ENCODE measurements at places on chromosomes 11 and 22.

GRCh38 chr11:88695689-88696414, 358.3 kb upstream of the CTSC start:
- DNase-seq: no peak

DNA sequence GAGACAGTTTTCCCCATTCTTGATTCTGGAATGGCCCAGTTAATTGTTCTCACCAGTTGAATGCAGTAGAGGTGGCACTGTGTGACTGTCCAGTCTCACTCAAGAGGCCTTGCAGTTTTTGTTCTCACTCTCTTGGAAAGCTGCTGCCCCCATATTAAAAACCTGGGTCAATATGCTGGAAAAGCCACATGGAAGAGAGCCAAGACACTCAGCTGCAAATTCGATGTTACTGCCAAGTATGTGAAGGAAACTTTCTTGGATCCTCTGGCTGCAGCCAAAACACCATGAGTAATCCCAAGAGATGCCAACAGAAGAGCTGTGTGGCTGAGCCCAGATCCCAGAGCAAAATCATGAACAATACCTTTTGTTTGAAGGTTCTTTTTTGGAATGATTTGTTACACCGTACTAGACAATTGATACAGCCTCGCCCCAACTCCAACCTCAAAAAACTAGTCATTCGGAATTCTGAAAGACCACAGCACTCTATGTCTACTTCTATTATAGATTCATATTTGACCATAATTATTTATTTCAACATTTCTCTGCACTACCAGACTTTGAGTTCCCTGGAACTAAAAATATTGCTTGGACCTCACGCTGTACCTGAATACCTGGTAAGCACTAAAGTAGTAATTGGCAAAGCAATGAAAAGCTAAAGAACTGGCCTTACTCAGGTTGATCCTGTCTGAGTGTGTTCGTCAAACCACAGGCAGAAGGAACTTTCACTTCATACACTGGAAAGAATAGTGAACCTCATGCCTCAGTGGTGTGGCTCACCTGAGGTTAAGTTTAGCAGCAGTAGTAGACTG, 378.8 kb downstream of the ETS1 start:
- no peak for DNase-seq

- no peak for DNase-seq
Measured at GRCh38 chr11:95098826-95099225, 9.2 kb downstream of the ENDOD1 start.

DNA sequence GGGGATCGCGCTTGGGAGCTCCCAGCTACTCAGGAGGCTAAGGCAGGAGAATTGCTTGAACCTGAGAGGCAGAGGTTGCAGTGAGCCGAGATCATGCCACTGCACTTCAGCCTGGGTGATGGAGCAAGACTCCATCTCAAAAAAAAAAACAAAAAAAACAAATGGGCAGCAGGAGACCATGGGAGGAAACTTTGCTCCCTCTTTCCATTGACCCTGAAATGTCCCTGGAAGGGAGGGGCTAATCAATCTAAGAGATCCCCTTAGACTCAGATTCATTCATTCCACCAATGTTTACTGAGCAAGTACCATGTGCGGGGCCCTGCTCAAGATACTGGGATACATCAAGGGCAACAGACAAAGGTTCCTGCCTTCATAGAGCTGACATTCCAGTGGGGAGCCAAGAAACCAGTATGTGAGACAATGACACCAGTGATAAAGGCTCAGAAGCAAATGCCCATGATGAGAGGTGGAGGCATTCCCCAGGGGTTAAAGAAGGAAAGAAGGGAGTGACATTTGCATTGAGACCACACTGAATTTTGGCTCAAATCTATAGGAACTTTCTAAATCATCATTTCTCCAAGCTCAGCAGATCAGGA, 37.7 kb upstream of the TFIP11 start:
- no peak for DNase-seq

DNA sequence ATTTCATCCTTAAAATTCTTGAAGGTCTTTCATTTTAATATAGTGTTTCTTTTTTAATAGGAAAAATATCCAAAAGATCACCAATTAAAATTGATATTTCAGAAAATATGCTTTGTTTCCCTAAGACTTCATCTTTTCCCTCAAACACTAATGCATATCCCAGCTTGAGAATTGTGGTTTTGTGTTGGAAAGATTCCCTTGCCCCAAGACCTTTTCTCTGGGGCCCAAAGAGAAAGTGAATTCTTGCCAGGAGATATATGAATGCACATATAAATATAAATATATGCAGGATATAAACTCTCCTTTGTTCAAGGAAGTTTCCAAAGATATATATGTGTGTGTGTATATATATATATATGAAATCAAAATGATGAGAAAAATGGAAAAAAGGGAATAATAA, 241.2 kb downstream of the FAM76B start:
- no peak for DNase-seq

GRCh38 chr22:50277761-50278160, 7.6 kb upstream of the MAPK11 start:
- DNase-seq: no peak

- no peak for DNase-seq
Measured at GRCh38 chr11:12274056-12274455, 103.3 kb upstream of the PARVA start.

GRCh38 chr11:61815790-61816735, 740 bp downstream of the FADS1 start:
- DNase-seq: no peak

GRCh38 chr11:107202241-107202640, 184.0 kb upstream of the GUCY1A2 start:
- no peak for DNase-seq

DNA sequence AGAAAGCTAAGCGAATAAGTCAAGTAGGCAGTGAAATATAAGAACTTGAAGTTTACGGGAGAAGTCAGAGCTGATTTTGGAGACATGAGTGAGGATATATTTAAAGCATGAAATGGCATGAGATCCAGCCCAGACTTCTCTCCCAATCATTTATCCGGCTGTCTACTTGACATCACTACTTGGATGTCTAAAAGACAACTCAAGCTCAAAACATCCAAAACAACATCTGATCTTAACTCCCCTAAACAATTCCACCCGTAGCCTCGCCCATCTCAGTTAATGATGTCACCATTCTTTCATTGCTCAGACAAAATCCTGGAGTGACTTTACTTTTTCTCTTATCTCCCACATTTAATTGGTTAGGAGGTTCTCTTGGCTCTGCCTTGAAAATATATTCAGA, 44.5 kb downstream of the WEE1 start:
- no peak for DNase-seq

GRCh38 chr11:111465400-111465799, 46.8 kb downstream of the BTG4 start:
- no peak for DNase-seq

- DNase-seq: no peak
Measured at GRCh38 chr11:79963856-79964645, 523.2 kb upstream of the TENM4 start.

- DNase-seq: no peak
Measured at GRCh38 chr11:116835042-116835772, 2.2 kb downstream of the APOA1 start.

GRCh38 chr11:111954154-111954553, 17.0 kb downstream of the DIXDC1 start:
- no peak for DNase-seq

GRCh38 chr22:20243537-20244249, 24.4 kb downstream of the RTN4R start:
- no peak for DNase-seq

GRCh38 chr11:117300773-117301172, 9.6 kb downstream of the BACE1-AS start:
- DNase-seq: no peak

GRCh38 chr11:14783788-14784187, 108.2 kb downstream of the CYP2R1 start:
- DNase-seq: no peak

DNA sequence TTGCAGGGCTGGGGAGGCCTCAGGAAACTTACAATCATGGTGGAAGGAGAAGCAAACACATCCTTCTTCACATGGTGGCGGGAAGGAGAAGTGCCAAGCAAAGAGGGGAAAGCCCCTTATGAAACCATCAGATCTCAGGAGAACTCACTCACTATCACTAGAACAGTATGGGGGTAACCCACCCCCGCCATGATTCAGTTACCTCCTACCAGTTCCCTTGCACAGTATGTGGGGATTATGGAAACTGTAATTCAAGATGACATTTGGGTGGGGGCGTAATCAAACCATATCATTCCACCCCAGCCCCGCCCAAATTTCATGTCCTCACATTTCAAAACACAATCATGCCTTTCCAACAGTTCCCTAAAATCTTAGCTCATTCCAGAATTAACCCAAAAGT, 16.2 kb downstream of the IMMP1L start:
- no peak for DNase-seq

DNA sequence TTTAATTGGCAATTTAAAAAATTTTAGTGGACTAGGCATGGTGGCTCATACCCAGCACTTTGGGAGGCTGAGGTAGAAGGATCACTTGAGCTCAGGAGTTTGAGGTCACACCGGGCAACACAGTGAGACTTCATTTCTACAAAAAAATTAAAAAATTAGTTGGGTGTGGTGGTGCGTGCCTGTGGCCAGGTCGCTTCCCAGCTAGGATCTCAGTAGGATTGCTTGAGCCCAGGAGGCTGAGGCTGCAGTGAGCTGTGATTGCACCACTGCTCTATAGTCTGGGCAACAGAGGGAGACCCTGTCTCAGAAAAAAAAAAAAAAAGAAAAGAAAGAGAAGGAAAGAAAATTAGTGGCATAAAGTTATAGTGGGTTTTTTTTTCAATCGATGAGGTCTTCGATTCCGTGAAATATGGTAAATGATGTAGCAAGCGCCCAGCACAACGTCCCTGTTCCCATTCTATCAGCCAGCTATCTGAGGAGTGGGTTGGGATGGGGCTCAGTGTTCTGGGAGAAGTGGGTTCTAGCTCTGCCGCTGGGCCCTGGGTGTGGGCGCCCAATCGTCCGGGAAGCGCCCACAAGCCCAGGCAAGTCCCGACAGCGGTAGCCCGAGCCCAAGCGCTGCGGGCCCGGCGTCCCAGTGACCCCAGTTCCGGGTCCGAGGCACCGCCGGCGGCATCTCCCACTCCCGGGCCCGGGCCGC, 1.4 kb downstream of the FOSL1 start:
- no peak for DNase-seq

- DNase-seq: no peak
Measured at GRCh38 chr11:3081386-3081751, 24.1 kb upstream of the CARS1 start.

- no peak for DNase-seq
Measured at GRCh38 chr11:120571476-120571875, 59.9 kb downstream of the GRIK4 start.

- DNase-seq: no peak
Measured at GRCh38 chr11:30495437-30495836, 90.7 kb downstream of the MPPED2 start.

GRCh38 chr22:49158741-49159564, 668.7 kb downstream of the BRD1 start:
- DNase-seq: no peak

- DNase-seq: no peak
Measured at GRCh38 chr11:122177238-122177637, 61.2 kb upstream of the BLID start.

- DNase-seq: no peak
Measured at GRCh38 chr22:42976217-42976933, 38.6 kb downstream of the PACSIN2 start.

- no peak for DNase-seq
Measured at GRCh38 chr22:31683181-31684105, 21.4 kb upstream of the PISD start.

DNA sequence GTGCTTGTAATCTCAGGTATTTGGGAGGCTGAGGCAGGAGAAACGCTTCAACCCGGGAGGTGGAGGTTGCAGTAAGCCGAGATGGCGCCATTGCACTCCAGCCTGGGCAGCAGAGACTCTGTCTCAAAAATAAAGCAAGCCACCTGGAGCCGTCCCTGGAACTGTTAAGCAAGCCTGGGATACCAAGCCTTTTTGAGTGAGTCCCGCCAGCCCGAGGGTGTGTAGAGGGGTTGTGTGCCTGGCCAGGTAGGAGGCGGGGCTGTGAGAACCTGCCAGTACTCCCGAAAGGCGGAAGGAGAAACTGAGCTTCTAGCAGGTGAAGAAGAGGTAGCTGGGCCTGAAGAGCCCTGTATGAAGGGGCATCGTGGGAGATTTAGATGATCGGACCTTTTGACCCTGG, 52.4 kb downstream of the TRIOBP start:
- DNase-seq: no peak

DNA sequence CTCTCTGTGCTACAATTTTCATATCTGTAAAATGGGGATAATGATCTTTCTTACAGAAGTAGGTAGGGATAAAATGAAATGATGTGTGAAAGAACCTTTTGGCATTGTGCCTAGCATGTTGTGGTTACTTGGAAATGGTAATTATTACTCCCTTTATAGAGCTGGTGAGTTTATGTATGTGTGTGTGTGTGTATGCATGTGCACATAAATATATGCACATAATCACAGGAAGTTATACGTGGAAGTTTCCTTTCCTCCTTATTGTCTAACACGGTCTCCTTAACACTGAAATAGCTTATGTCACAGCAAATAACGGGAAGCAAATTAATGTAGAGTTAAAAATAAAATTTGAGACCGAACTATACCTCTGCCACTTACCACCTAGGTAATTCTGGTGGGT, 163.7 kb upstream of the ZBED5 start:
- no peak for DNase-seq

GRCh38 chr11:113023228-113023627, 62.0 kb downstream of the NCAM1 start:
- DNase-seq: no peak

GRCh38 chr11:75365711-75366181, 14.3 kb upstream of the ARRB1 start:
- DNase-seq: no peak

- no peak for DNase-seq
Measured at GRCh38 chr11:109298865-109299264, 123.1 kb upstream of the C11orf87 start.

DNA sequence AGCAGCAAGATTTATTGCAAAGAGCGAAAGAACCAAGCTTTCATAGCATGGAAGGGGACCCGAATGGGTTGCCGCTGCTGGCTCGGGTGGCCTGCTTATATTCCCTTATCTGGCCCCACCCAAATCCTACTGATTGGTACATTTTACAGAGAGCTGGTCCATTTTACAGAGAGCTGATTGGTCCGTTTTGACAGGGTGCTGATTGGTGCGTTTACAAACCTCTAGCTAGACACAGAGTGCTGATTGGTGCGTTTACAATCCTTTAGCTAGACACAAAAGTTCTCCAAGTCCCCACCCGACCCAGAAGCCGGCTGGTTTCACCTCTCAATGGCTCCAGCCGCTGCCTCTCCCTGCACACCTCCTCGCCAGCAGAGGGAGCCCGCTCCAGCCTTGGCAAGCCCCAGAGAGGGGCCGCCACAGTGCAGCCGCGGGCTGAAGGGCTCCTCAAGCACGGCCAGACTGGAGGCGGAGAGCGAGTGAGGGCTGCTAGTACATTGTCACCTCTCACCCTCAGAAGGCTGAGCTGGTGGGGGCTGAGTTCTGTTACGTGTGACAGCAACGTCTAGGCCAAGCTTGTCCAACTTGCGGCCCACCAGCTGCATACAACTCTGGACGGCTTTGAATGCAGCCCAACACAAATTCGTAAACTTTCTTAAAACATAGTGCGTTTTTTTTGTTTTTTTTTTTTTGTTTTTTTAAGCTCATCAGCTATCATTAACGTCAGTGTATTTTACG, 8.7 kb downstream of the PTH start:
- peak; percentile 37 for DNase-seq

GRCh38 chr22:36331912-36332622, 55.7 kb downstream of the MYH9 start:
- DNase-seq: no peak

GRCh38 chr11:16792426-16792825, 54.0 kb downstream of the C11orf58 start:
- no peak for DNase-seq
